ENCODE measurements at places on chromosomes 2 and 18. TPM values are rescaled to one million over a fixed set of nuclear protein-coding genes. Genes with fewer than 3 reads are reported as not detected.

Gene CAMKMT
- total RNA-seq, result 18.1 TPM

Gene DBI
- 109 TPM for total RNA-seq

Gene GIGYF2
- 80.1 TPM for total RNA-seq

Gene ANKRD29
- 0.45 TPM for total RNA-seq

Gene SH2D6
- total RNA-seq, result 0.57 TPM

Gene CD302
- 5.1 TPM for total RNA-seq

Gene ABCG5
- total RNA-seq, result not detected

Gene NEURL3
- total RNA-seq, result not detected

Gene HJURP
- total RNA-seq, result 0.87 TPM

Gene FAM168B
- 70.7 TPM for total RNA-seq

Gene SERPINB11
- total RNA-seq, result not detected

Gene FSIP2
- total RNA-seq, result 0.95 TPM

All from natural killer cell (primary cell).